ENCODE measurements at places on chromosomes 1 and 21.

GRCh38 chr1:94339206-94339927, 78.8 kb upstream of the ABCD3 start:
- no peaks in the 10 kb centered on the region for H3K36me3 ChIP-seq
- H3K27ac ChIP-seq, result no peak overlapping the region
- H3K27me3 ChIP-seq, result peaks cover 2% of the 10 kb centered on the region
- no peak for DNase-seq

DNA sequence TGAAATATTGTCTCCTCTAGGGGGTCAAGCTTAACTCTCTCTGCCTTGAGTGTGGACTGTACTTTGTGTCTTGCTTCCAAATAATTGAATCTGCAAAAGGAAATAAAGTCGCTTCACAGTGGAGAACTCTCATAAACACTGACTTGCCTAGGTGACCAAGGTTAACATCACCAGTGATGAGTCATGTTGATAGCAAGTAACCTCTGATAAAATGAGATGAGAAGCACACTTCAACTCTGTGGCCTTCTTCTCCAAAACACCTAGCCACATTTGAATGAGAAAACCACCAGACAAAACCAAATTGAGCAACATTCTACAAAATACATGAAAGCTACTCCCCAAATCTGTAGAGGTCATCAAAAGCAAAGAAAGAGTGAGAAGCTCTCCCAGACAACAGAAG, 37.6 kb downstream of the PDE4B start:
- no peaks in the 10 kb centered on the region for H3K36me3 ChIP-seq
- no peaks in the 10 kb centered on the region for H3K27me3 ChIP-seq
- DNase-seq, result no peak
- no peak overlapping the region for H3K4me3 ChIP-seq
- no peaks in the 10 kb centered on the region for H3K4me1 ChIP-seq
- no peak overlapping the region for H3K27ac ChIP-seq

DNA sequence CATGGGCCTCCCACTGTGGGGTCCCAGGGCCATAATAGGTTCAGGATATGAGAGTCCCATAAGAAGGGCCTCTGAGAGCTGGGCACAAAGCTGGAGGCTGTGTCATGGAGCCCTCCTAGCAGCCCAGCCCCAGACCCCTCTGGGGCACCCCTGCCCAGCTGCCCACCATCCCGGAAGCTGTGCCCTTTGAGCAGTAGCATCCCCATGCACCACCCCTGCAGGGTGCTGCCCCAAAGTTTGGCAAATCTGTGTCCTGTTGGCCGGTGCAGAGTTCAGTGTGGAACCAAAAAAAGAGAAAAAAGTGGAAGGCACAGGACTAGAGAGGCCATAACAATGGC, 17.6 kb downstream of the TNNT2 start:
- H3K27me3 ChIP-seq, result peaks cover 3% of the 10 kb centered on the region
- no peak for DNase-seq
- H3K4me3 ChIP-seq, result no peak overlapping the region
- H3K27ac ChIP-seq, result no peak overlapping the region
- H3K4me1 ChIP-seq, result peaks cover 18% of the 10 kb centered on the region

DNA sequence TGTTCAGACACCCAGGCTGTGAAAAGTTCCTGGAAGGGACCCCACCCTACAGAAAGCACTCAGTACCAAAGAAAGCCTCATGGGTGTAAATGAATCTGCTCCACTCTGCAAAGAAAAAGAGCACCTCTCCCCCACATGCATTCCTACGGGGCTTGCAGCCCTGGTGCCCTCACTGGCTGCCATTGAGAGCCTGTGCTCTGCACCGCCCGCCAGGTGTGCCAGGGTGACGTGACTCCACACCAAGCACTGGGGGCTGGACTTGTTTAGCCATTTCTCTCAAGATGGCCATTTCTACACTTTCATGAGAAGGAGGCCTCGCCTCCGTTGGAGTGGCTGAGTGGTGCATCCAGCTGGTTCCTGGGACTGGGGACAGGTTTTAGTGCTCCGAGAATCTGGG, 380.5 kb upstream of the VAMP3 start:
- H3K4me3 ChIP-seq, result no peak overlapping the region
- no peak for DNase-seq
- peaks cover 25% of the 10 kb centered on the region for H3K4me1 ChIP-seq
- peaks cover 6% of the 10 kb centered on the region for H3K36me3 ChIP-seq

- no peak overlapping the region for H3K4me3 ChIP-seq
- no peak overlapping the region for H3K27ac ChIP-seq
- H3K4me1 ChIP-seq, result peaks cover 4% of the 10 kb centered on the region
- H3K27me3 ChIP-seq, result no peaks in the 10 kb centered on the region
- no peak for DNase-seq
These were observed 7.3 kb upstream of the SLC35D1 start for GRCh38 chr1:67061266-67061665.

Measured in WTC11 (cell line).